ENCODE measurements at places on chromosomes 6 and 20.

- DNase-seq, result no peak
These were observed 384.1 kb upstream of the SLC35B3 start for GRCh38 chr6:8819446-8819845.

GRCh38 chr20:54601831-54602515, 126.6 kb downstream of the DOK5 start:
- no peak for DNase-seq

GRCh38 chr20:6575912-6576401, 191.5 kb upstream of the BMP2 start:
- no peak for DNase-seq

DNA sequence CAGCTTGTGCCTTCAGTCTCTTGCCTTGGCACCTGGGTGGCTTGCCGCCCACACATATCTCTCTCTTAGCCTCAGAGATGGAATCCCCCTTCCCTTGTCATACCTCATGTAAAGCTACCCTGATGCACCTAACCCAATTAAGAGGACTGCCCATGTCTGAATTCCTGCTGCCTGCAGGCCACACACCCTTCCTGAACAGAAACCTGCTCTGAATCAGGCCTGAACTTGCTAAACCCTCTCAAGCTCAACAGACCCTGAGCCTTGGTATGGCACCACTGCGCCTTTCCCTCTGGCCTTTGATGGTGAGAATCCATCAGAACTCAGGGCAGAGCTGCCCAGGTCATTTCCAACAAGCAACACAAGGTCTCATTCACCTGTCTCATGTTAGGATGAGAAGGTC, 5.2 kb downstream of the RAET1G start:
- DNase-seq, result no peak

DNA sequence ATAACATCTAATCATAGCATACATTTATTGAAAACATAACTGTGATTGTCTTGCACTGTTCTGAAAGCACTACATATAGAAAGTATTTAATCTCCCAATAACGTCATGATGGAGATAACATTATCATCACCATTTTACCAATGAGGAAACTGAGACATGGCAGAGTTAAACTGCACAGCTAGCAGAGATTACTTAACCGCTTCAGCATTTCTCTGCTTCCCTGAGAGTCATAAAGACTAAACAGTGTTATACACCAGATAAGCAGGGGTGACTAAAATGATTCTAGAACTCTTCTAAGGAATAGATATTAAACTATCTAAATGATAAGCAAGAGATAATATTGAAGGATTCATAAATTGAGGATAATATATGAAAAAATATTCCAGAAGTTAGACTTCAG, 183.2 kb upstream of the BMP5 start:
- DNase-seq, result no peak

DNA sequence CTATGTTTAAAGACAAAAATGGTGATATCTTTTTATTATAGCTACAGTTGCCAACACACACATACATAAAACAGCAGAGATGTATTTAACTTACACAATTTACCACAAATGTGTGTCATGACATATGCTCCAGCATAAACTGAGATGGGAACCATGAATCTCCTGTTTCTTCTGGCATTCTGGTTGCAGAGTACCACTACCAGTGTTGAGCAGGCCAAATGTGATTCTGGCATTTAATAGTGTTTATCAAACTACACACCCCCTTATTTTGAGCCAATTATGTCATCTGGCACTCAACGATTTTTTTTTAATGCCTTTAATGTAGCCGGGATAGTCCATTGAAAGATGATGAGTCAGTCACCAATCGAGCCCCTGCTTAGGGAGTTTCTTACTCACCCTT, 59.0 kb upstream of the TPD52L1 start:
- no peak for DNase-seq

- DNase-seq, result no peak
These were observed 412.0 kb upstream of the NOX3 start for GRCh38 chr6:155867682-155868081.

DNA sequence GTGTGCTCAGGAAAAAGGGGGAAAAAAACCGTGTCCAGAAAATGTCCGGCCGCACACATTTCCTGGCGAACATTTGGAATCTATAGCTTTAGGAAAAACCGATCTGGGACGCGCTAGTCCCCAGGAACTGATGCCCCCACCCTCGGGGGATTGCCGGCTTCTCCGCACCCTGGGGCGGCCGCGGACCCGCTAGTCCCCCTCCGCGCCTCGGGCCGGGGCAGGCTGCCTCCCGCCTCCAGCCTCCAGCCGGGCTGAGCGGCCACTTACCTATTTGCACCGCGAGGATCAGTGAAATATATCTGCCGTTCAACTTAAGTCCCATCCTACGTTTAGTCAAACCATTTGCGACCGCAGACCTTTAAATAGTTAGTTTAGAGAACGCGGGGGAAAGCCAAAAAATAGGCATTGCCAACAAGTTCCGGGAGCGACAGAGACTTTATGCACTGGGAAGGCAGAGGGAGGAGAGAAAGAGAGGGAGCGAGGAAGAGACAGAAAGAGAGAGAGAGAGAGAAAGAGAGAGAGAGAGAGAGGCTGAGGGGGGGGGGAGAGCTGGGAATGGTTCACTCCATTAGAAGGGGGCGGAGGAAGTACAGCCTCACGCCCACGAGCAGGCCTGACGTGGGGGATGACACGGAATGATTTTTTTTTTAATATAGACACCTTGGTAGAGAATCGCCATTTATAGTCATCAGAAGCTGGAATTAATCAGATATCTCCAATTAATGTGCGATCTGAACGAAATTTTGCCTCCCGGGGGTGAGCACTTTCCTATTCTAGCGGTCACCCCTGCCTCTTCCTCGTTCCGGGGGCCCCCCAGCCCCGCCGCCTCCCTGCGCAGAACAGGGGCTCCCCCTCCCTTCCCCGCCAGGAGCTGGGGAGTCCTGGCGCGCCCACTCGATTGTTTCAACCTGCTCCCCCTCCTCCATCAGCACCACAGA, at the start of gene NRN1:
TSS of gene NRN1 (minus strand) at position 498 of the 938 bp plus-strand sequence. CDS start at position 322, 176 bp downstream.
- no peak for DNase-seq

DNA sequence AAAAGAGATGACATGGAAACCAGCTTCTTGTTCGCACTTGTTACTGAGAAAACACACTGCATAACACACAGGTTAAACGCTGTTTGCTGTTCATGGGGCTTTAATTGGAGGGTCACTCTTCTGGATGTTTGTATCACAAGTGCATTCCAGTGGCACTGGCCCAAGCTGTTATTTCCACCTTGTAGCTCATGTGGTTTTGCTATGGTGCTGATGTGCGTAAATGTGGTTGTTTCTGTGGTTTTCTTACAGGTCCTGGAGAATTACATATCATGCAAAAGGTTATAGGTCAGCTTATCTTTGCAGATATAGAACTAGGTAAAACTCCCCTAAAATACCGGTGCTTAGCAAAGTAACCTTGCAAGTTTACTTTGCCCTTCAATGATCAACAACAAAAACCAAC, 89.3 kb upstream of the AHI1 start:
- no peak for DNase-seq

DNA sequence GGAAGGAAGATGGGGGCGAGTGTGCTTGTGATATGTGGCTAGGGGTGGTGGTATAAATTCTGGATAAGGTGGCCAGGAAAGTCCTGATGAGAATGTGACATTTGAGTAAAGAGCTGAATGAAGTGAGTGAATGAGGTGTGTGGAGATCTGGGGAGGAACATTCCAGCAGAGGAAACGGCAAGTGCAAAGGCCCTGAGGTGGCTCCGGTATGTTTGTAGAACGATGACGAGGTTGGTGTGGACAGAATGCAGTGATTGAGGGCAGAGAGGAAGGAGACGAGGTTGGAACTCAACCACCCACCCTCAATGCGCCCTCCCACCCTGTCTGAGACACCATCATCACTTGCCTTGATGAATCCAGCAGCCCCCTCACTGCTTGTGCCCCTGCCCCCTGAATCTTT, 214.1 kb upstream of the RNF24 start:
- DNase-seq, result no peak

GRCh38 chr6:36757206-36757605, 59.6 kb downstream of the RAB44 start:
- DNase-seq, result no peak

Measured in NCI-H2081 treated with DMSO at 0.1 percent for 48 hours (cell line).